AG09319 (cell line): ENCODE measurements at places on chromosomes 6 and 20.

DNA sequence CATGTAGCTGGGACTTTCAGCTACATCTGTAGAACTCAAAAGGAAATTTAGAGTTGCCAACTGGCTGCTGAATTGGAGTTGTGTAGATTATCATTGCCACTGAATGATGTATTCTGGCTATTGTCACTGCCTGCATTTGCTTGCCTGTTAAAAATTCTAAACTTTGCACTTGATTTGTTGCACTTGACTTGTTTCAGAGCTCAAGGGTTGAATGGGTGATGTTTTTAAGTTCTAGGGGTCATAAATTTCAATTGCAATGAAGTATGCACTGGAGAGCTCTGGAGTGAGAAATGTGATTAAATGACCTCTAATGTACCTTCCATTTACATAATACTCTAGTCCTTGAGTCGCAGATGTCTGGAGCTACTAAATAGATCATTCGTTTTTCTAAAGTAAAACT is 102.4 kb downstream of the TNFRSF21 start:
- no peak for DNase-seq

DNA sequence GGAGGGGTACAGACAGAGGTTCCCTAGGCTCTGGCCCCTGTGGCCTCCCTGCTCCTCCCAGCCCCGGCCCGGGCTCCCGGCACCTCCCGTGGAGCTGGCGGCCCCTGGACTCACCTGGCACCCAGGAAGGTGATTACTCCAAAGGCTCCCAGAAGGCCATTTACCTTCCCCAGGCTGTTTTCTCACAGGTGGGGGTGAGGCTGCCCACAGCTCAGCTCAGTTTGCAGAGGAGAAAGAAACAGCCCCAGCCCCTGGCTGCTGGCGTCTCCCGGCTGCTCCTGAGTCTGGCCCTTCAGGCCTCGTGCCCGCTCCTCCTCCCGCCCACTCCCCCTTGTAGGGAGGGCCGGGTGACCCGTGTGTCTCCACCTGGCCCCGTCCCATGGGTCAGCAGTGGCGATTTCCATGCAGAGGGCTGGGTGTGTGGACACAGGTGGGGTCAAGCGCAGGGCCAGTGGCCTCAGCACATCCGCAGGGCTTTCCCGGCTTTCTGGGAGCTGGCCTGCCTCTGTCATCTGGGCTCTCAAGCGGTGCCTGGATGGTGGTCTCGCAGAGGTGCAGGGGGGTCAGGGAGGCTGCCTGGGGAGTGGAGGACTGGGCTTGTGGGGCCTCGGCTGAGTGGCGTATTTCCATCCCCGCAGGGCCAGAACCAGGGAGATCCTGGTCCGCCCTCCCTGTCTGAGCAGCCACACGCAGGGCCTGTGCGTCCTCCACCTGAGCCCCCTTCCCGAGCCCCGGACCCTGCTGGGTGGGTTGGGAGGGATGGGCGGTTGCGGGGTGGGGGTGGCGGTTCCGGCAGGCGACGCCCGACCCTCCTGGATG is 20.2 kb upstream of the GATA5 start:
- DNase-seq: no peak

DNA sequence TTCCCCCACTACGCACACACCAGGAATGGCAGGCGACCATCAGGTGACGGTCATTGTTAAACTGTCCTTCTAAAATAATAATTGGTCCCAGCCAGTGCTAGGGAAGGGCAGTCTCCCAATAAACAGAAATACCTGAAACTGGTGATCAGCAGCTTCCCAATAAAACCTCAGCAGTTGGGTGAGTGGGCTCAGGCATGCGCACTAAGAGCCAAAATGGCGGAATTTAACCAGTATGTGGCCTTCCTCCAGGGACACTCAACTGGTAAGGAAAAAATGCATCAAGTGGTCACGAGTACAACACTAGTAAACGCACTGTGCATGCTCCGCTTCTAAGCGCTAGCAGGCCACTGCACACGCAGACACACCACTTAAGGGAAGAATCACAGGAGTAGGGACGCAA is 34.8 kb downstream of the F13A1 start:
- no peak for DNase-seq

DNA sequence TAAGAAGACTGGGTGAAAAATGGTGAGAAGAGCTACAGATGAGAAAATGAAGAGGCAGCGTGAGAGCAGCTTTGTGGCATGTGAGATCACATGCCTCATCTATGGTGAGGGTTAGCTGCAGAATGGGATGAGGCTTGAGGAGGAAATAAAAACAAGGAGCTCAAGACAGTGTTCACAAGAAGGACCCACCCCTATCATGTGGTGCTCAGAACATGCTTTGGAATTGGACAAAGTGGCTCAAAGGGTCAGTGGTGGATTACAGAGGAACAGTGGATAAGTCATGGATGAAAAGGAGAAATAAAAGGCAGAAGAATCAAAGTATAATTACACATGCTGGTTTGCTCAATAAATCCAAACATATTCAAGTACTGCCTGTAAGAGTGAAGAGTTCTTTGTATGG is 126.9 kb upstream of the UST start:
- no peak for DNase-seq

DNA sequence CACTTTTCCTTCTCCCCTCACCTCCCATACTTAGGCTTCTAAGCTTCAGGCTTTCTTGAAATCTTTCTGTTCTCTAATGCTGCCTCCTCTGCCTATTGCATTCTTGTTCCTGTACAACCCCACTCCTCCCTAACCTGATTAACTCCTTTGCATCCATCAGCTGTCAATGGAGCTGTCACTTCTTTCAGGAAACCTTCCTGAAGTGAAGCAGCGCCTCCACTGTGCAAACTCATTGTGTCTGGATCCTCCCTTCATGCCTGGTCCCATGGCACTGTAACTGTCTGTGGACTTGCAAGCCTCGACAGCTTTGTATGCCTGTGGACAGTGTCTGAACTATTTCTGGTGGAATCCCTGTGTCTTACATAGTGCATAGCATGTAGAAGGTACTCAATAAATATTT is 185.0 kb downstream of the HS3ST5 start:
- DNase-seq: no peak

- no peak for DNase-seq
Measured at GRCh38 chr6:131789219-131789618, 18.6 kb upstream of the ENPP1 start.

DNA sequence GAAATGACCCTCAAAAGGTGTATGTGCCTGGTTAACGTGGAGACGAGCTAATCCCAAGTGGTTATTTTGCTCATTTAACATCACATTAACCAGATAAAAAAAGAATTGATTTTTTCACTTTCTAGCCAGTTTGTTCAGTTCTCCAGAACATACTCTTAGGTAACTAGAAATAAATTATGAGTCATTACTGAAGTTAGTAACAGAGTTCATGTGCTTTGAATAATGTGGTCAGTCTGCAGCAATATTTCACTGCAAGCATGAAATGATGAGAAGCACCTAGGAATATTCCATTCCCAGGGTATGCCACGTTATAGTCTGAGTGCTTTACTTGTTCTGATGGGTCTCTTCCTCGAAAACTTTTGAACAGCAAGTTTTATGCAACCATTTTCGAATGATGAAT is 138.3 kb upstream of the INSM1 start:
- no peak for DNase-seq

DNA sequence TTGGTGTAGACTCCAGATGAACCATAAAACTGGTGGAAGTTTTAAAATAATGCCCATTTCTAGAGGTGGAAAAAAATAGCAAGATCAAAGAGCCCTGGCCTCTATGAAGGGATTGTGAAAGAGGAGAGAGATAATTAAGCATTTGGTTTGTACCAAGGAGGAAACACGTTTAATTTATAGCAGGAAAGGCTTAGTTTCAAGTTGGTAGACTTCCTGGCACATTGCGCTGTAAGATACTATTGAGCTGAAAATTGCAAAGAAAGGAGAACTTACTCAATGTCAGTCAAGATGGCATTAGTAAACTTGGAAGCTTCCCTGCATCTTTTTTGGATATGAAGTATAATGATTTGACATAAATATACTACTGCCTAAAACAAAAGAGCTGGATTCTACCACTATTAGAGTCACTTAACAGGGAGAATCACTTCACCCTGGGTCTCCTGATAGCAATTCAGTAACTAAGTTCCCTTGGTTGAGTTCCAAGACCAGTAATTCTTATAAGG is 24.4 kb downstream of the MARCKS start:
- no peak for DNase-seq

GRCh38 chr6:160978141-160978901 is 13.2 kb upstream of the MAP3K4 start:
- no peak for DNase-seq

- DNase-seq: no peak
Measured at GRCh38 chr20:10671919-10672623, 1.7 kb downstream of the JAG1 start.

GRCh38 chr6:105326216-105326615 is 76.7 kb downstream of the PREP start:
- DNase-seq: no peak

- no peak for DNase-seq
Measured at GRCh38 chr6:133985970-133986369, 32.9 kb downstream of the TBPL1 start.

GRCh38 chr6:10413262-10413849 is 1.5 kb downstream of the TFAP2A start:
- no peak for DNase-seq

GRCh38 chr20:19047040-19047950 is 165.1 kb upstream of the SLC24A3 start:
- no peak for DNase-seq

GRCh38 chr6:135183002-135183531 is 2.0 kb downstream of the MYB start:
- DNase-seq: no peak

DNA sequence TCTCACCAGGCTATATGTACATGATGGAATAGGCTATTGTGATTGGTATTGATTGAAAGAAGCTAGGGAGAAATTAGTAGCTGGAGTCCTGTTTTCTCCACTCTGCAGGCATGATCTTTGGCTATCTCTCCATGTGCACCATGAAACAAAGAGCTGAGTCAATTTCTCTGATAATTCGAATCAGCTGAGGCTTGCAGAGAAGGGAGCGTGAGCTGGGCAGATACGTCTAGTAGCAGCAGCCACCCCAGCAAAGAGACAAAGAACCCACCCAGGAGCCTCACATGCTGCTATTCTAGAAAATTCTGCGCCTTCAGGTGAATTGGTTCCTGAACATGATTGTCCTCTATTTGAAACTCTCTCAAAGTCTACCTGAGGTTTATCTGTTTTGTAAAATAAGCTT is 6.9 kb upstream of the SGK1 start:
- DNase-seq: no peak

DNA sequence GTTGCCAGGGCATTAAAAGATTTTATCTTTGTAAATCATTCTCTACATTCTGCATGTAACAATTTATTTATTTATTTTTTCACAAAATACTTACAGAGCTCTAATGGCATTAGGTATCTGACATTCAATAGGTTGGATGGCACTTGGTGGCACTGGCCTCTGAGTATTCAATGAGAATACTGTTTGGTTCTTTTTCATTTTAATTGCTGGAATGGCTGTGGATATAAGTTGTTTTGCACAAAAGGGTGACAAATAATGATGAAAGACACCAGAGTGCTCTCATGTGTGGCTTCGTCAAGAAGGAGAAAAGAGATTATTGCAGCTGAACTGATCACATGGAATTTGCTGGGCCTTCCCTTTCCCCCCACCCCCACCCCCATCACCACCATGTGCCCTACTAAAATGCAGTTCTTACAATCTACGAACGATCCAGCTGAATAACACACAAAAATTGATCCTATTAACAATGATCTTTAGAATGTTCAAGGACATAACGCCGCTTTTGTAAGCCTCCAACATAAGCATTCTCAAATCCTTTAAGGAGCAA is 195.2 kb upstream of the POU3F2 start:
- no peak for DNase-seq

GRCh38 chr6:44228836-44229235 is 5.4 kb downstream of the SLC29A1 start:
- DNase-seq: no peak

GRCh38 chr20:61933951-61934715 is 131.5 kb downstream of the TAF4 start:
- no peak for DNase-seq

DNA sequence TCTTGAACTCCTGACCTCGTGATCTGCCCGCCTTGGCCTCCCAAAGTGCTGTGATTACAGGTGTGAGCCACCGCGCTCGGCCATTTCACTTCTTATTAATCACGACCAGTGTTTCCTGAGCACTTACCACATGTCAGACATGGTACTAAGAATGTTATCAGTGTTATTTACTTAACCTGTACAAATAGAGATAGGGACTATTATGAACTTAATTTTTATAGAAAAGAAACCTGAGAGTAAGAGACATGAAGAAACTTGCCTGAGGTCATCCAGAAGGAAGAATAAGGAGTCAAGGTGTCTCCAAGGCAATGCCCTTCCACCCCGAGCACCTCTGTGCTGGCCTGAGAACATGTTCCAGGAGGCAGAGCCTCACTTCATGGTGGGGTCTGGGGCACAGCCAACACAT is 29.3 kb upstream of the EZR start:
- no peak for DNase-seq

DNA sequence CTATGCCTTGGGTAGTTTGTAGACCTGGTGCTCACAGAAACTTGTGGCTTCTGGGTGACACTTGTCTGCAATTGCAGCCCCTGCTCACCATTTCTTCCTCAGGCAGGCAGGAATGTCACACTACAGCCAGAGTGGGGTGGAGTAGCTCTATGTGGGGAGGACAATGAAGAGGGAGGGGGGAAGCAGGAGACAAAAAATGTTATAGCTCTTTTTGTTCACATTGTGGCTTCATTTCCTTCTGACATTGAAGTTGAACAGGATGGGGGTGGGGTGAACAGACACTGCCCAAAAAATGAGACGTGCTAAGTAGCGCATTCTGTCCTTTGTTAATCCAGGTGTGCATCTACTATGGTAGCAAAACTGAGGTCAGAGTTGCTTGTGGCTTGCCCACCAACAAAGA is at the start of gene THEMIS:
THEMIS (minus strand) TSS at position 124 of the 400 bp plus-strand sequence. CDS start 126 bp downstream, outside the sequence.
- DNase-seq: no peak

DNA sequence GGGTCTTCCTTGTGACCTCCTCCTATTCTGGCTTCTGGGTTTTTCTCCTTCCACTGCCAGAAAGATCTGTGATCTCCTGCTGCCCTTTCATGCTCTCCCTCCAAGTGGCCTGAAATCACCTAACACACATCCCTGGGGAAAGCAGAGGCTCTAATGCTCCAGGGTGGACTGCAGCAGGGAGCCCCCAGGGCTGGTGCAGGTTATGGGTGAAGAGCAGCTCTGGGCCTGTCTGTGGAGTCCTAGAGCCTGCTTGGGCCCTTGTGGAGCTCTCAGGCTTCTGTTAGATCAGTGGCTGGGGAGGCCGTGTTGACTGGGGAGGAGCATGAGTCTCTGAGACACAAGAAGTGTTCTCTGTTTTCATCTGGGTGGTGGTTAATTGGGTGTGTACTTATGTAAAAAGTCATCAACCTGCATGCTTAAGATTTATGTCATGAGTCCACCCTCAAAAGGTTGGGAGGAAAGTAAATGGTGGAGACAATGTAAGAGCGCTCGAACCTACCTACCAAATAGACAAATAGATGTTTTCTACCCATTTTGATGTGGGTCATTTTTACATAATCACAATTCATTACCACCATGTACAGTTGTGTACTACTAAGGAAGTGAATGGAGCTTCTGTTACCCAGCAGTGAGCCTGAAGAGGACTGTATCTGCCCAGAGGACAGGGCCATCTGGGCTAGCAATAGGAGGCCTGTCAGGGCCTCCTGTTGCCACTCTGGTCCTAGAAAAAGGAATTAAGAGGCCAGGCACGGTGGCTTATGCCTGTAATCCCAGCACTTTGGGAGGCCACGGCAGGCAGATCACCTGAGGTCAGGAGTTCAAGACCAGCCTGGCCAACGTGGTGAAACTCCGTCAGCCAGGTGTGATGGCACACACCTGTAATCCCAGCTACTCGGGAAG is 32.0 kb upstream of the RNF8 start:
- DNase-seq: no peak
